NCI-H1048 (cell line): ENCODE measurements at places on chromosomes 7 and 10.

DNA sequence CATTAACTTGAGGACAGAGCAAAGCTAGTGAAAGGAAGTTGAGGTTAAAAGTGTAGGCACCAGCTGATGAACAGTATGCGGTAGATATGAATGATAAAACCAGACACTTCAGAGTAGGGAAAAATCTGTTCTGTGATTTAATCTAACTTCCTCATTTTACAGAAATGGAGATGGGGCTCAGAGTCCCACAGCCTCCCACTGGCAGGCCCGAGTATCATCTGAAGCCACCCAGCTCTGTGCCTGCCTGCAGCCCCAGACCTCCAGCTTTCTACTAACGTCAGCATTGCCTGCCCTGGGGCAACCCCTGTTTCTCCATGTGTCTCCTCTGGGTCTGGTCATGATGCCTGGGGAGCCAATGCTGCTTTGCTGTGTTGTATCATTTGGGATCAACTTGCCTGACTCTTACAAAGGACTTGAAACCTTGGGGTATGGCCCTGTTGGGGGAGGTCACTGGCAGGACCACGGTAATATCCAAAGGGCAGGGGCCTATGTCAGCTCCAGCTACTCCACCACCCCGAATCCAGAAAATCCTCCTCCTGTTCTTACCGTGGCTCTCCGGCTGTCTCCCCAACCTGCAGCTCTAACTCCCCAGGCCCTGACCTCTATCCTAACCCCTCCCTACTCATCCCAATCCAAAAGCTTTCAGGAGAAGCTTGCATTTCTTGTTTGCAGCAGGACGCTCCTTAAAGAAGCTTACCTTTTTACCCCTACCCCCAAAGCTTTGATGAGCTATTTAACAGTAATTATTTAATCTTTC, 56.2 kb upstream of the NPY start:
- DNase-seq: no peak

GRCh38 chr10:34523017-34523767, 291.9 kb downstream of the PARD3 start:
- DNase-seq: no peak

GRCh38 chr10:56844978-56845529, 484.0 kb upstream of the ZWINT start:
- no peak for DNase-seq

- DNase-seq: no peak
These were observed 89.9 kb upstream of the CAPZA2 start for GRCh38 chr7:116772423-116772863.

DNA sequence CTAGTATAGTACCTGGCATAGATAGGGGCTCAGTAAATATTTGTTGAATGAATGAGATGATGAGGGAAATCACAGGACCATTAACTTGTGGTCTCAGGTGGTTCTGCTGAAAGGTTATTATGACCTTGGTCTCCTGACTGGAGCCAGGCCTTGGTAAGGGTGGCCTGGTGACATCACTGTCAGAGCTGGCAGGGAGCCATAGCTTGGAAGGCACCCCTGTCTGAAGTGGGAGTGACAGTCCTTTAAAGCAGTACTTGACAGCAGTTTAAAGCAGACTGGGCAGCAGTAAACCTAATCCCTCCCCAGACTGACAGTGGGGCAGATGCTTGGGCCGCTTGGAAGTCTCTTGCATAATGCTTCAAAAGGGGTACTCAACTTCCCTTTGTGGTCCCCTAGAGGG, 13.4 kb downstream of the DPCD start:
- no peak for DNase-seq

GRCh38 chr10:96578633-96579032, 8.2 kb downstream of the TM9SF3 start:
- no peak for DNase-seq

GRCh38 chr10:71713135-71714030, 6.2 kb downstream of the C10orf105 start:
- DNase-seq: no peak
